ENCODE measurements at places on chromosomes 1 and 21.
A peak's percentile ranks its signal among the peaks of the same experiment; 100 is the strongest.

DNA sequence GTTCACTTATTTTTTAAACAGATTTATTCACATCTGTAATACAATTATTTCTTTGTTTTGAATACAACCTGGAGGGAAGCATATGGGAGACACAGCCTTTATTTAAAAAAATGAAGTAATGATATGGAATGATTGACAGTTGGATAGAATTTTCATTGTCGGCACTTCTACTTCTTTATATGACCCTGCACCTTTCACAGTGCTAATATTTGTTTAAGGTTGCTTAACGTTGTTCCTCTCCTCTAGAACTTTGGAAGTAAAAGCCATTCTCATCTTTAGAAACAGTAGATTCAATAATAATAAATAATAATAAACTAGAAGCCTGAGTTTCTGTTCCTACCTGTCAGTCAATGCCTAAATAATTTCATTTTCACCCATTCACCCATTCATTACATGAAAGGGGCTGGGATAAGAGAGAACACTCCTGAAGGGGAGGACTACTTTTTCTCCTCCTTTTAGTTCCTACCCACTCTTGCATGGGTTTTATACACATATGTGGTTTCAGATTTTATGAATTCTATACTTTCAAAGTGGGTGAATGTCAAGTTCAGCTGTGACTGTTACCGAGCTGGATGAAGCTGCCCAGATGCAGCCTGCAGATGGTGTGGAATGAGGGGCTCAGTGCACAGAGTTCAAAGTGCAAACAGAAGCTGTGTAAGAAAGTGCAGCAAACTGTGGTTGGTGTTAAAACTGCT lies 9.4 kb downstream of the RUNX1 start:
- no peak for DNase-seq

GRCh38 chr1:34785875-34786470 lies 5.0 kb downstream of the GJB3 start:
- no peak for DNase-seq

GRCh38 chr1:240000634-240001033 lies 91.0 kb upstream of the FMN2 start:
- peak; percentile 64 for DNase-seq

DNA sequence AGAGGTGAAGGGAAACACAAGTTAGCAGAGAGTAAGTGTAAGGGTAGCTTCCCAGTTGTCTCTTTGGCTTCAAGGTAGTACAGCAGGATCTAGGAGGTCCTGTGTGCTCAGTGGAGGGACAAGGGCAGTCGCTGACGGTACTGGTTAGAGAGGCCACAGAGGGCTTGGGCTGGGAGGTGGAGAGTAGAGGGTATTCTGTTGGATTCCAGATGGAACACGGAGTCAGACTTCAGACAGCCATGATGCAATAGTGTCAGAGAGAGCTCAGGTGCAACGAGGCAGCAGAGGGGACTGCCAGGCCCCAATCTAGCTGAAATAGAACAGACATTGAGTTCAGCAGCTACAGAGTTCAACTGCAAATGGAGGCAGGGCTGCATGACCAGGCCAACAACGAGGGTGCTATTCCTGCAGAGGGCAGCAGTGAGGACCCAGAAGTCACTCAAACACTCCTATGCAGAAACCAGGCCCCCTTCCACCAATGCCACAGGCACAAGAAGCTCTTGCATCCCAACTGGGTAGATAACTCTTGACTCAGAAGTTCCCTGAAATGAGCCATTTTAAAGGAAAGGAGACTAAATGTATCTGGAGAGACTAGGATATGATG lies 325.0 kb upstream of the ESRRG start:
- peak; percentile 1 for DNase-seq

GRCh38 chr1:25003457-25004190 lies 73.5 kb upstream of the RUNX3 start:
- no peak for DNase-seq

GRCh38 chr1:98546319-98546718 lies 115.2 kb upstream of the SNX7 start:
- DNase-seq = no peak

DNA sequence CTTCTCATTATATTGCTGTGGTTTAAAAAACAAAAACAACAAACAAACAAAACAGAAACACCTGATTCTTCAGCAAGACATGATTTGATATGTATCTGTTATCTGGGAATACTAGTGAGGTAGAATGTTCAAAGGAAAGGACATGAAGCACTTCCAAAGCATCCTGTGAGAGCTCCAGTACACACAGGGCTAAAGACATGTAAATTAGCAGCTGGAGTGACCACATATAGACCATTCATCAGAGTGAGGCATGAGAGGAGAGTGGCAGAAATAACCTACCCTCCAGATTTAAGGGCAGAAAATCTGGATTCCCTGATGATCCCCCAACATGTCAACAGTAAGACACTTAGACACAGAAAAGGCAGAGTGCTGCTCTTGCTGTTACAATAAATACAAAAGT lies 260.5 kb upstream of the CHRM3 start:
- DNase-seq = no peak

DNA sequence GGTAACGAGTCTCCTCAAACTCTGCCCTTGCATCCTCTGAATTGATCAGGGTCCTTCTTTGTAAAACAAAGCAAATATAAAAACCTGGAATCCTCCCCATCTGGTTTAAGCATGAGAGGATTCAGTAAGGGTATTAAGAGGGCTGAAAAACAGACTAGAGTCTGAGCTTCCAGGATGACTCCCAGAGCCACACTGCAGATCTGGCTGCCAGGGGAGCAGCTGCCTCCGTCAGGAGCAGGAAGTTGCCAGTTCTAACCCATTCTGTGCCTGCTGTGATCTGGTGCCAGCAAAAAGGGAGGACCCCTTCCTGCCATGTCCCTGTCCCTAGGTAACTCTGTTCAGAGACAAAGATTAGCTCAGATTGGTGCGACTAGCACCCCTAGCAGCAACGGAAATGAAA lies 27.5 kb downstream of the SERTAD4 start:
- DNase-seq = no peak

GRCh38 chr1:153659656-153660055 lies 1.2 kb downstream of the SNAPIN start:
- DNase-seq = no peak

DNA sequence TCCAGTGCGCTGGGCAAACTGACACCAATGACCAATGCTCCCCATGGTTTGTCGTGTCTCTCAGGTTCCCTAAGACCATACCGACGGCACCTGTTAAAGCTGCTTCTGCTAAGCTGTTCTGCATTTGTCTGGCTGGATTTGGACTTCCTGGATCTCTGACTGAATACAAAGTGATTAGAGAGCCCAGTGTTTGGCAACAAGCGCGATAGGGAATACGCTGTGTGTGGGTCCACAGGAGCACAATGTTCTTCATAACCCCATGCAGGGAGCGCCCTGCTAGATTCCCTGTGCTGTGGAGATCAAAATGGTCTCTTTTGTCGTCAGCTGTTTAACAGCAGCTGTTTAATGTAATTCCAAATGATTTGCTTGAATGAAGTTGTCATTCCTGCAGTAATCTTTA lies 26.0 kb upstream of the ESRRG start:
- no peak for DNase-seq

DNA sequence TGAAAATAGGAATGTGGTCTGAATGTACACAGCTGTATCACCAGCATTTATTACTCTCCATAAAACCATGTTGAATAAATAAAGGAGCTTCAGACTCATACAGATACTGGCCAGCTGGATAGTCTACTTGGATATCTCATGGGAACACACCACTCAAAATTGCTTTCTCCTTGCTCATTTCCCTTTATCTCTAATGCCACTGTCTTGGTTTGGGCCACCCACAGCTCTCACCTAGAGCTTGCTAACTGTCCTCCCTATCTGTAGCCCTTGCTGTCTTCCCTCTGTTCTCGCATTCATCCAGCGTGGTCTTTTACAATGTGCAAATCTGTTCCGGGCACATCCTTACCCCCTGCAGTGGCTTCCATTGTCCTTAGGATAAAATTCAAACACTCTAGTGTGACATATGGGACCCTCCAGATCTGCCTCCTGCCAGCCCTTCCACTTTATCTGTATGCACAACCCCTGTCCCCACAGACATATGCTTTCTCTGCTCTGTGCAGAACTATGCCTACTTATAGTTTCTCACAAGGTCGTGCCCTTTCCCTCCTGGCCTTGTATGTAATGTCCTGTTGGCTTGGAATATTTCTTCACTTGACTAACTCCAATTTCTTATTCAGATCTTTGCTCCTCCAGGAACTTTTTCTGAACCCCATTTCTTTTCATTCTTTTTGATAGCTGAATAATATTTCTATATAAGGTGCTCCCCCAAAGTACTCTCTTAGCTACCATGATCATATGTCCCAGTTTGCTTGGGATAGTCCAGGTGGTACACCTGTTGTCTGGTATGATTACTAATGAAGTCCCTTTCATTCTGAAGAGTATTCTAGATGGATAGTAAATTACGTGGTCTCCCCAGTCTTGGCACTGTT lies 2.9 kb downstream of the FLVCR1 start:
- no peak for DNase-seq

DNA sequence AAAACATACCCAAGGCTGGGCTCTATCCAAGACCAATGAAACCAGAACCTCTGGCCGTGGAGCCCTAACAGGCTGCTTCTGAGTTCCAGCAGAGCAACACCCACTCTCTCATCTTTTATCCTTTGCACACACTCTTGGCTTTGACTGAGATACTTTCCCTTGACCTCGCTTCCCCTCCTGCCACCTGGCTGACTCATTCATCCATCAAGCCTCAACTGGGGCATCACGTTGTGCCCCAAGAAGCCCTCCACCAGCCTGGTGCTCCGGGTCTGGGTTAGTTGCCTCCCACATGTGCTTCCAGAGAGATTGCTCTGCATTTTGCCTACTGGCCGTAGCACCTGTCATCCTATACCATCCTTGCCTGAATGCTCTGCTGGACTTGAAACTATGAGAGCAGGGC lies 34.5 kb upstream of the SERBP1 start:
- DNase-seq = no peak

GRCh38 chr1:175274368-175274767 lies 81.8 kb upstream of the KIAA0040 start:
- no peak for DNase-seq

DNA sequence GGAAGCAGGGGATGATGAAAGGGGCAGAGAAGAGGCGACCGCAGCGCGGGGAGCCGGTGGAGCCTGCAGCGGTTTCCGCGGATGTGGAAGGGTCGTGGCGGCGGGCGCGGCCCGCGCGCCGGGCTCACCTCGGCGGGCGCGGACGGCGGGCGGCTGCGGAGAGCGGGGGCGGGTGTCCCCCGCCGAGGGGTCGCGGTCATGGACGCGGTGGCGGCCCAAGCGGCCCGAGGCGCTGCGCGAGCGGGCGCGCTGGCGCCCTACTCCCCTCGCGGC lies 572 bp downstream of the LPGAT1 start:
- no peak for DNase-seq

GRCh38 chr1:203700901-203701300 lies 64.1 kb upstream of the LAX1 start:
- no peak for DNase-seq

- peak; percentile 83 for DNase-seq
Measured at GRCh38 chr1:15849775-15850324, 2.3 kb downstream of the SPEN start.

DNA sequence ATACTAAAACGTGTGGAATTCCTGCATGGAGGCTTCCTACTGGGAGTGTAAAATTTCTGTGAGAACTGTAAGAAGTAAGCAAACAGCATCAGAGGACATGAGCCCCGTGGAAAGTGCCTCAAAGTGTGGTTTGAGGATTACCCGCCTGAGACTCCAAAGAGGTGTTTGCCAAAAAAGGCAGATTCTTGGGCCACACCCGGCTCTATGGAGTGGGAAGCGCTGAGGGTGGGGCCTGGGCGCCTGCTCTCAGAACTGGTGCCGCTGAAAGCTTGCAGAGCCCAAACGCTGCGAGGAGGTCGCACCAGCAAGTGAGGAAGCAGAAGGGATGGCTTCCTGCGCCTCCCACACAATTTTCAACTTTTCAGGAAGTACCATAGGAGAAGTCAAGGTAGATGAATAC lies 43.0 kb upstream of the PSEN2 start:
- peak; percentile 79 for DNase-seq

GRCh38 chr21:39132248-39132647 lies 51.0 kb downstream of the PSMG1 start:
- DNase-seq = no peak

- no peak for DNase-seq
Measured at GRCh38 chr1:227546059-227546458, 17.3 kb upstream of the ZNF678 start.

DNA sequence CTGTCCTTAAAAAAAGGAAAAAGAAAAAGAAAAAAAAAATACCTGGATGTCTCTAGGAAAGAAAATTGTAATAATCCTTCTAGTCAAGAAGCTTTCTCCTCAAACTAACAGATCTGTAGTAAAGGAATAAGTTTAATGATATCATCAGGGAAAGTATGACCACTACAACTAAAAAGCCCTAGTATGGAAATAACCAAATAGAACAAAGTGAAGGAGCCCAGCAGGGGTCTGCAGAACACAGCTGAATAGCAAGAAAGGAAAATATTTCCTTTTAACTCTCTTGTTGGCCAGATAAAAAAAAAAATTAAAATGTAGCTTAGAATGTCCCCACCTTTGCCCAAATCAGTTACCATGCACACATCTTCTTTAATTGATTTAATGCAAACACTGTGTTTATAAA lies 43.2 kb downstream of the PRRX1 start:
- no peak for DNase-seq

- DNase-seq = peak; percentile 85
Measured at GRCh38 chr1:45583666-45584350, at the start of gene NASP. NASP (plus strand) TSS chr1:45584041; CDS start chr1:45584147, 106 bp downstream.

DNA sequence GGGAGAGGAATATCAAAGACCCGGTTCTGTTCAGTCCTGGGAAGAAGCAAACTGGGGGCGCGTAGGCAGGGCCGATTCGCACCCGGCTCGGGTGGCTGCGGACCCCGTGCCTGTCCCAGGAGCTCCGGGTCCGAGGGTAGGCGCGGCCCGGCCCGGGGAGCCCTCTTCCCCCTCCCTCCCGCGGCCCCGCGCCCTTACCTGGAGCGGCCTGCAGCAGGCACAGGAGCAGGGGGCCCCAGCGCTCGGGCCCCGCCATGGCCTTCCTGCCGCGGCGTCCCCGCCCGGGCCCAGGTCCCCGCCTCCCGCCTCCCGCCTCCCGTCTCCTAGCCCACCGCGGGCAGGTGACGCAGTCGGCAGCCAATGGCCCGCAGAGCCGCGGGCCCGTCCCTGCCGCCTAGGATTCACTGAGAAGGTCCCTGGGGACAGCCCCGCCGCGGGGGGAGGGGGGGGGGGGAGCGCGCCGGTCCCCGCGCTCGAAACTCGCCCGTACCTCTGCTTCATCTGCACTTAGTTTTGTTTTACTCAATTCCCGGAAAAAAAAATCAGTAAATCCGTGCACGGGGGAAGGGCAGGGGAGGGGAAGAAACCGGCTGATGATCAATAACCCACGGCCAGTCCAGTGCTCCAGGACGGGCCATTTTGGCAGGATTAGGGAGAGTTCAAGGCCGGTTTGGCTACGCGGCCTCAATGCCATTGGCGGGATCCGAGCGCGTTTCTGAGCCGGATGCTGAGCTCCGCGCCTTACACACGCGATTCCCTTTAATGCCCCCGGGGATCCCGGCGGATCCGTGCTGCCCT lies at the start of gene IFNLR1:
TSS of gene IFNLR1 (minus strand) at position 297 of the 798 bp plus-strand sequence. CDS start at position 256, 41 bp downstream.
- DNase-seq = peak; percentile 51
